ENCODE measurements at places on chromosomes 6 and 20. TPM values are rescaled to one million over a fixed set of nuclear protein-coding genes. Genes with fewer than 3 reads are reported as not detected.
A peak's percentile ranks its signal among the peaks of the same experiment; 100 is the strongest.

GRCh38 chr6:83613378-83613777 is 95.5 kb downstream of the SNAP91 start:
- no peak for DNase-seq

GRCh38 chr6:2749969-2750600 is 637 bp downstream of the MYLK4 start:
- DNase-seq, result peak; percentile 82

SLC17A1 gene
- total RNA-seq, result not detected

EEF1A2 gene
- total RNA-seq, result 2.2 TPM

DNA sequence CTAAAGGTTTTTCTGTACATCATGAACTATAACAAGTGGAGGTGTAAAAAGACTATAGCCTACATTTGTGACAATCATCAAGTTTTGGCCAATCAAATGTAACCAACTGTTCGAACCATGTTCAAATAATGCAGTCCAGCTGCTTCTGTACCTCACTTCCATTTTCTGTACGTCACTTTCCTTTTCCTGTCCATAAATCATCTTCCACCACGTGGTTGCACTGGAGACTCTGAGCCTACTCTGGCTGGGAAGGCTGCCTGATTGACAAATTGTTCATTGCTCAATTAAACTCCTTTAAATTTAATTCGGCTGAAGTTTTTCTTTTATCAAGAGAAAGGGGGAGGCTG is 270.4 kb upstream of the JARID2 start:
- peak; percentile 4 for DNase-seq

- DNase-seq, result no peak
Observed at GRCh38 chr20:45765980-45766379, 25.7 kb downstream of the WFDC3 start.
